Esophagus muscularis mucosa (tissue), 4 donors: ENCODE measurements at places on chromosomes 16 and 17.
A peak's percentile ranks its signal among the peaks of the same experiment; 100 is the strongest.

DNA sequence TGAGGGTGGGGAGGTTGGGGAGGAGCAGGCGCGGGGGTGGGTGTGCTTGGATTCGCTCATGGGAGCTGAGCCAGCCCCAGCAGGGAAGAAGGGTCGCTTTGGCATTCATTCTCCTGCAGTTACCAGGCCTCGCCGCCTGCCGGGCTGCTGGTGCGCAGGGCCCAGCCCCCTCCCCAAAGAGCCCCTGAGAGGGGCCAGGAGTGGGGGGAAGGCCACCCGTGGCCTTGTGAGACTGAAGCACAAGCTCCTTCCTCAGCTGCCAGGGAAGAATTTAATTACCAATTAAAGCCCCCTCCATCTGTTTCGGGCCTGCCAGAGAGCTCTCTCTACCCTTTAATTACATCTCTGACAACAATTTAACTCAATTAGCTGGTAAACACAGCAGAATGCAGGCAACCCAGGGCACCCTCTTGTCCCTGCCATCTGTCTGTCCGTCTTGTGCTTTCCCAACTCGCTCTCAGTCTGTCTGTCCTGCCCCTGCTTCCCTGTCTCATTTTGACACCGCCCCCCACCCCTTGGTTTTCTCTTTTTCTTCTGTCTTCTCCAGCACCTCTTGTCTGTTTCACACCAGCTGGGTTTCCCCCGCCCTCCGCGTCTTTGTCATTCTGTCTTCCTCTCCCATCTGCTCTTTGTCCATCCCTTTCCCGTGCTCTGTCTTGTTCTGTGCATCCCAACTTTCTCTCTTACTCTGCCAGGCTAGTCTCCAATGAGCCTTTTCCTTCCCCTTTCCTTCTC, 32.7 kb downstream of the CDK5RAP3 start:
- DNase-seq, result no peak

GRCh38 chr17:62821189-62822079, 13.3 kb upstream of the MARCHF10 start:
- DNase-seq, result peak; percentile 87

DNA sequence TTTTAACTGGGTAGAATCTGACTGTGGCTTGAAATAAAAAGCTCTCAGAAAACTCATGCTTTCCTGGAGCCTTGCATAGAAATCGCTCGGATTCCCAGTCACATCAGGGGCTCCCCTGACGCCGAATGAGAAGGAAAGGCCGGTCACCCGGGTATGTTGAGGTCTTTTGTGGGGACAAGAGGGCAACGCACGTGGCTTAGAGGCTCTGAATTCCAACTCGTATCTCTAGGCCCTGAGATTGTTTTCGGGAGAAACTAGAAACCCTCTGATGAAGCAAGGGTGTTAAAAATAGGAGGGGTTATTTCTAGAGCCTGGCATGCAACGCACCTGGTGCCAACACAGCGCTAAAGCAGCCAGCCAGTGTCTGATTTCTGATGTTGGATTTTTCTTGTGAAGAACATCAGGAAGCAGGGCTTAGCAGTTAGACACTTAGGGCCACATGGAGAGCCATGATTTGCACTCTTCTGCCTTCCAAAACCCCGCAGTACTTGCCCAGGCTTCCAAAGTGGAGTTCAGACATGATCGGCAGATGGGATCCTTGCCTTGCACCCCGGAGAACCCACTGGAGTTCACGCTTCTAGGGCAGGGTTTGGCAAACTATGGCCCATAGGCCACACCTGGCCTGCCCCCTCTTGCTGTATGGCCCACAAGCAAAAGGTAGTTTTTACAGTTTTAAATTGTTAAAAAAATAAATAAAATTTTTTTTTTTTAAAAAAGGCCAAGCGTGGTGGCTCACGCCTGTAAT, 12.6 kb downstream of the CACNG1 start:
- peak; percentile 60 for DNase-seq

DNA sequence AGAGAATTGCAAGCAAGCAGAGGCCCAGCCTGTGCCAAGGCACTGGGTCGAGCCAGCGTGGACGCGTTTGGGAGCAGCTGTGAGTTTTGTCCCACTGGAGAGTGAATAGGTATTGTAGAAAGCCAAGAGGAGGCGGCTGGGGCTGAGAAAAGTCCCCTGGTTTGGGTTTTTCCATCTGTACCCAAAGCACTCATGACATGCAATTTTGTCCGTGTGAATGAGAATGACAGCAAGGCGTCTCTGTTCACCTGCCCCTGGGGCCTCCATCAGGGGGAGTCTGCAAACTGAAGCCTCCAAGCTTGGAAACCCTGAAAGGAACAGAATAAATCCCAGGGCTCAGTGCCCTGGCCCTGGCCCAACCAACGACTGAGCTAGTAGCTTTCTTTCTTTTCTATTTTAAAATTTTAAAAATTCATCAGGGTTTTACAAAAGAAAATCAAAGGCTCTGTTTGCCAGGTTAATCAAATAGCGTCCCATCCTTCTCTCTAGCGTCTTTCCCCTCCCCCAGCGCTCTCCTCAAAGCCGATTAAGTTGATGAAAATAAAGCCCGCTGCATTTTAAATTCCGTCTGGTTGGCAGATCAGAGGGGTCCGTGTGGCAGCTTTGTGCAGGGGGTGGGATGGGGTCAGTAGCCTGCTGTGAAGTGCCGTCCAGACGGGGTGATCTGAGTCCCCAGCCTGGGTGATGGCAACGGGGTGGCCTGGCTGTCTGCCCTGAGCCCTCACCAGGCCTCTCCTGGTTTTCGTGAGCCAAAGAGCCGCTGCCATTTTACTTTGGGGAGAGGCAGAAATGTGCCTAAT, 171.0 kb downstream of the KATNIP start:
- DNase-seq, result no peak

- no peak for DNase-seq
Observed at GRCh38 chr17:58420827-58421226, 3.5 kb upstream of the RNF43 start.

GRCh38 chr16:83804366-83804765, 3.4 kb upstream of the HSBP1 start:
- no peak for DNase-seq

GRCh38 chr17:40034426-40035161, 19.4 kb downstream of the CSF3 start:
- DNase-seq, result no peak

- DNase-seq, result no peak
Observed at GRCh38 chr17:47823519-47823918, 1.9 kb upstream of the OSBPL7 start.

DNA sequence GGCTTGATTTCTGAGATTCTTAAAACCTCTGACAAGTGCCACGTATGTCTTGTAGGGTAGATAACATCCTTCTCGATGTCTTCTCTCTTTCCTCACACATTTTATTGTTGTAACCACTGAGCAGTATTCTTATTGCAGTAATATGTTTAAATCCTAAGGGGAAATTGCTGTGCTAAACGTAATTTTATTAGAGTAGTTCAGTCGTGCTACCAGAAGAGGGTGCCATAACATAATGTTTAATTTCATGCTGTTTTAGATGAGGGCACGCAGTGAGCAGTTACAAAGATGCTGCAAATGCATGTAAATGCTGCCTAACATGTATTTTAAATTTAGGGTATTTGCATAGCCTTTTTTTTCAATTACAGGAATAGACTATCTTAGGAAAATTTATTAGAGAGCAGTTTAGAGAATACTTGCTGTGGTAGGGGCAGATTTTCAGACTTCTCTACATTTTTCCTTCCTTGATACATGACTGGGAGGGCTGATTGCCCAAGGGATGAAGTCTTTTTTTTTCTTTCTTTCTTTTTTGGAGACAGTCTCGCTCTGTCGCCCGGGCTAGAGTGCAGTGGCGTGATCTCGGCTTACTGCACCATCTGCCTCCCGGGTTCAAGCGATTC, 51.7 kb downstream of the GAN start:
- no peak for DNase-seq
